Activated CD4-positive, alpha-beta T cell treated with anti-CD3 and anti-CD28 coated beads, Interleukin-10, Interleukin-2, amounts not matched to agents 100 ng/mL and 50 ng/mL, durations not matched to agents 16 hours and 8 hours (primary cell): ENCODE measurements at places on chromosomes 16 and 17.

DNA sequence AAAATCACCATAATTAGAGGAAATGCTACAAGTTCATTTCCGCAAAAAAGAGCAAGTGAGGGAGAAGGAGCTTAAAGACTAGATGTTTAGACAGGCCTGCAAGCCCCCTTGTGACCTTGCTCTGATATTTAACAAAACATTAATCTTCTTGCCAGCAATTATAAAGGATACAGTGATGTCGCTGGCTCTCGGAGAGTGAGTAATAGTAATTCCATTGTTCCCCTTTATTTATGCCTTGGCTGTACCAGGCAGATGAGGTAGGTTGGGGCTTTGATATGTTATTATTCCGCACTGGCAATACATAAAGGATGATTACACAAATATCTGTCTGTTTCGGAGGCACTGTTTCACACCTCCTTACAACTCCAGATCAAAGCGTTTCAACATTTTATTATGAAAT, 204.8 kb upstream of the SALL1 start:
- DNase-seq = no peak

DNA sequence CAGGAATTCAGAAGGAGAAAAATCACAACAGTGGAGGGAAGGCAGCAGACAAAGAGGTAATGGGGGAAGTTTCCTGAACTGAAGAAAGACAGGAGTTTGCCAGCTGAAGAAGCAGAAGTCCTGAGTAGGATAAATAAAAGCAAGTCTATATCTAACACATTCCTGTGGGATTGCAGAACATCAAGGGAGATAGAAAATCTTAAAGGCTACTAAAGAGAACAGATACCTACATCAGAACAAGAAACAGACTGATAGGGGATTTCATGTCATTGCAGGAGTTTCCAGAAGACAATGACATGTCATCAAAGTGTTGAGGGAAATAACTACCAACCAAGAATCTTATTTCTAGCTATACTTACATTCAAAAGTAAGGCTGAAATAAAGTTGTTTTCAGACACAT, 21.3 kb upstream of the CRYBA1 start:
- no peak for DNase-seq

DNA sequence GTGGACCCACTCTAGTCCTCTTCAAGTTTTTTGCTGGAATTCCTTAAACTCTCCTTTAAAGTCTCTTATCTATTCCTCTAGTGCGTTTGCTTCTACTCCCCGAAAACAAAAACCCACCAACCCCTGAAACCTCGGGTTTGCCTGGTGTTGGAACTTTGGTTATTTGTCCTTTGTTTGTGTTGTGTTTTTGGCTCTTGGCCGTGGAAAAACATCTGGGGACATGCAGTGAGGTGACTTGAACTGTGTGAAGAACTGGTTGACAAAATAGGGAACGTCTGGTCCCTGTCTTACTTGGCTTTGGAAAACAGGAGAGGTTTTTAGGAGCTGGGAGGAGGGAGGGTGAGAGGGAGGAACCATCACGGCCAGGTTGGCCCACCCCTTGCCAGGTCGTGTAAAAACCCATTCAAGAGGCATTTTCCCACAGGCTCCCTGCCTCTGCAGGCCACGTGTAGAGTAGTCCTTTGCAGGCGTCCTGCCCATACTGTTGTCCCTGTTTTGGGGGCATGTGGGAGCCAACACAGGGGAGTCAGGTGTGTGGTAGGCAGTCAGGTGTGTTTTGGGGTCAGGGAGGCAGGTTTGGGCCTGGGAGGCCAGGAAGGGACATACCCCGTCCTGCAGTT, 169.3 kb downstream of the RAB11FIP4 start:
- no peak for DNase-seq

DNA sequence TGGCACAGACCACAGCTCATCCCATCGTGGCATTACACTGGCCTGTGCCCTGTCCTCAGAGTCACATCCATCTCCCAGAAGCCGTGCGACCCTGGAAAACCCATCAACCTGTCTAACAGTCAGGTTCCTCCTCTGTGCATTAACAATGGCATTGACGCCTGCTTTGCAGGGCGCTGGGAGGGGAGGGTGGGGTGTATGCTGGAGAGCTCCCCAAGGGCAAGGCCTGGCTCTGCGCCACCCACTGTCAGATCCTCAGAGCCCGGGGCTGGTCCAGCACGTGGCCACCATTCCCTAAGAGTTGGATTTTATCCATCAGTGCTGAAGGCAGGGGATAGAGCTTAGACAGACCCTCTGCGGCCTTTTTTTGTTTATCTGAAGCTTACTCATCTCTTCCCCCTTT, 28.7 kb downstream of the NOS2 start:
- no peak for DNase-seq

- DNase-seq = no peak
Measured at GRCh38 chr17:43125967-43126910, 1.1 kb upstream of the BRCA1 start.

- DNase-seq = no peak
Measured at GRCh38 chr16:77897129-77897437, 108.7 kb downstream of the VAT1L start.

DNA sequence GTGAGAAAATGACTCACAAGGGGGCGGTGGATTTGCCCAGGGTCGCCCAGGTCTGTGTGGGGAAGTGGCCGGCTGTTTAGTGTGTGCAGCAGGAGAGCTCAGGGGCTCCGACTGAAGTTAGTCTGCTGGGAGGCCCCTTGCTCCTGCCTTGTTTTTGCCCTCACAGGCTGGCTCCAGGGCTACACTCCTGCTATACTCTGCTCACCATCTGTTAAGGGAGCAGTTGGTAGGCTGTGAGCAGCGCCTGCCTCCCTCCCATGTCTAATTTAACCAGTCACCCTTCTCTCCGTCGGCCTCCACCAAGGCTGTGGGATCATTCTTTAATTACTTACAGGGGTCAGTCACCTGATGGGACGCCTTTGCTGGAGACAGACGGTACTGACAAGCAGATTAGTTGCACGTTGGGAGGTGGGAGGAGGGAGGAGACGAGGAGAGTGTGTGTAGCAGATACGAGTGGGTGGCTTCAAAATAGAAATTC, 35.5 kb downstream of the KSR1 start:
- no peak for DNase-seq

DNA sequence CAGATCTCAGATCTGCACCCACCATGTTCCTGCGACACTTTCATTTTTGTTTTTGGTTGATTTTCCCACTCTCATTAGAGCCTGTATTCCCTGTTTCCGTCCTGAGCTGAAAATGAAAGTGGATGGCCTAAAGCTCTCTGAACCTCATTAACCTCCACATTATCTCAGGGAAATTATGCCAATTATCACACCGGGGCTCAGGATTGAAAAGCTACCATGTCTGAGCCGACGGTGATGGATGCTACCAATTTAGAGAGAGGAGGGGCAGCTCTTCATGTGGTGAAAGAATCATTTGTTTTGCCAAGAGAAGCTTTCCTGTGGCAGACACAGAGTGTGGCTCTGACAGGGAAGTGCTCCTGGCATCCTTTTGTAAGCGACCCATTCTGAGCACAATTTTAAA, 410.4 kb upstream of the CDH11 start:
- DNase-seq = no peak

- DNase-seq = no peak
Measured at GRCh38 chr17:62996221-62996620, 30.2 kb downstream of the TANC2 start.

DNA sequence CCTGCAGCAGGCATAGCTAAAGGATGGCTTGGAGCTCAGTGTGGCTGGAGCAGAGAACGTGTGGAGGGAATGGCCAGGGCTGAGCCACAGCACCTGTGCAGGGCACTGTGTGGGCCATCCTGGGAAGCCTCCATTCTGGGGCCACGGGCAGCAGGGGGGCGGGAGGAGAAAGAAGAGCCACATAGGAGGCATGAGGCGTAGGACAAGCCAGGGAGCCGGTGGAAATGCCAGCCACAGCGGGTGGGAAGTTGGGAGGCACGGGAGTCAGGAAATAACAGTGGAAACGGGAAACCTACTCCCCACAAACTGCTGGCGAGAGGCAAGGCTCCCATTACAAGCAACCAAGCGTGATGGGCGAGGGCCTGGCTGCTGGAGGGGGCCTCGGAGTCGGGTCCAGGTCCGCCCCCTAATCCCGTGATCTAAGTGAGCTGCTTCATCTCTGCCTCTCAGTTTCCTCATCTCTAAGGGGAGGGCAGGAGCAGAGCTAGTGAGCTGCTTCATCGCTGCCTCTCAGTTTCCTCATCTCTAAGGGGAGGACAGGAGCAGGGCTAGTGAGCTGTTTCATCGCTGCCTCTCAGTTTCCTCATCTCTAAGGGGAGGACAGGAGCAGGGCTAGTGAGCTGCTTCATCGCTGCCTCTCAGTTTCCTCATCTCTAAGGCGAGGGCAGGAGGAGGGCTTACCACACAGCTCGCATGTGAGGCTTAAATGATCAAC, 104.9 kb downstream of the ADCY9 start:
- no peak for DNase-seq

DNA sequence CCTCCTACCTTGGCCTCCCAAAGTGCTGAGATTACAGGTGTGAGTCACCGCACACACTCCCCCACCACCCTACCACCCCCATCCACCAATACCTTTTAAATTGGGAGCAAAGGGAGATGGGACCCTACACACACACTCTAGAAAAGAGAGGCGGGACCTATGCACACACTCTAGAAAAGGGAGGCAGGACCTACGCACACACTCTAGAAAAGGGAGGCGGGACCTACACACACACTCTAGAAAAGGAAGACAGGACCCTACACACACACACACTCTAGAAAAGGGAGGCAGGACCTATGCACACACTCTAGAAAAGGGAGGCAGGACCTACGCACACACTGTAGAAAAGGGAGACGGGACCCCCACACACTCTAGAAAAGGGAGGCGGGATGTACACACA, 18.9 kb downstream of the TPSD1 start:
- DNase-seq = no peak

- DNase-seq = peak; percentile 62
Measured at GRCh38 chr16:29811896-29812665, at the start of gene PRRT2. PRRT2 (plus strand) TSS chr16:29812193; CDS start chr16:29813055, 862 bp downstream.

DNA sequence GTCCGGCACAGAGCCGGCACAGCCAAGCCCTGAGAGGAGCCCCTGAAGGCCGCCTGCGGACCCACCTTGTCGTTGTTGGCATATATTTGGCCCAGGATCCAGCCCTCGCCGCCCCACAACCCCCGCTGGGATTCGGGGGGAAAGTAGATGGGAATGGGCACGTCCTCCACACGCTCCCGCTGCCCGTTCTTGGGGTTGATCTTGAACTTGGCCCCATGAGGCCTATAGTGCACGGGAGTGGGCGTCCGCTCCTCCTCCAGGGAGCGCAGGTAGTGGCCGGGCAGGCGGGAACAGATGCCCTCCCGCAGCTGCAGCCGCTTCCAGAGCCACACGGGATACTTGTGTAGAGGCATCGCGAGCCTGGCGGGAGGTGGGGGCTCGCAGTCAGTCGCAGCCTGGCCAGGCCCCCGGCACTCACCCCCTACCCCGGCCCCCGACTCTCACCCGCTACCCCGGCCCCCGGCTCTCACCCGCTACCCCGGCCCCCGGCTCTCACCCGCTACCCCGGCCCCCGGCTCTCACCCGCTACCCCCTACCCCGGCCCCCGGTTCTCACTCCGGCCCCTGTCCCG, 387 bp downstream of the MRPL28 start:
- DNase-seq = no peak

DNA sequence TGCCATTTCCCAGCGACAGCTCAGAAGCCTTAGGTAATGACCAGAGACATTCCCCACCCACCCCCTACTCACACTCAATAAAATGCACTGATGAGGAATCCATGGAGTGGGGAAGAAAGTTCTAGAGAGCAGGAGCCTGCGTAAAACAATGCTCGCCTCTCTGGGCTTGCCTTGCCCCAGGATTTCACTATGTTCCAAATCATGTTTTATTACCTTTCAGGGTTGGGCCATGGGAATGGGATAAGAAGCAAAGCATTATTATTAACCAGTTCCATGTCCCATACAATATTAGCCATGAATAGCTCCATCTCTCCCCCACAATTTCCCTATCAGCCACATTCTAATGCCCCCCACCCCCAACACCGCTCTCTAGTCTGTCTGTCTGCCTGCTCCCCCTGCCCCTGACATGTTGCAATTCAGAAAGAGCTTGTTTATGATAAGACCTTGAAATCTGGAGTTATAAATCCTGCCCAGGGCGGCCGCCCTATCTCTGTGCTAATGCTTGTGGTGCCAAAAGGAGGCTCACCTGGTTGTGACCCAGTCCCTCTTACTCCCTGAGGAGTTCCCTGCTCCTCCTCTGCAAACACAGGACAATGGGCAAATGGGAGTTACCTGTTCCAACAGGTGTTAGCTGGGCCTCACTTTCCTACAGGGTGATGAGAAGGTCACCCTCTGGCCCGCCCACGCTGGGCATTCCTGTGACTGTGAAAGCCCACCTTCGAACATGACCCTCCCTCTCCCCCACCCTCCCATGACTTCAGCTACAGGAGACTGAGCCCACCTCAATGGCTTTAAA, 28.0 kb upstream of the DDX52 start:
- no peak for DNase-seq

DNA sequence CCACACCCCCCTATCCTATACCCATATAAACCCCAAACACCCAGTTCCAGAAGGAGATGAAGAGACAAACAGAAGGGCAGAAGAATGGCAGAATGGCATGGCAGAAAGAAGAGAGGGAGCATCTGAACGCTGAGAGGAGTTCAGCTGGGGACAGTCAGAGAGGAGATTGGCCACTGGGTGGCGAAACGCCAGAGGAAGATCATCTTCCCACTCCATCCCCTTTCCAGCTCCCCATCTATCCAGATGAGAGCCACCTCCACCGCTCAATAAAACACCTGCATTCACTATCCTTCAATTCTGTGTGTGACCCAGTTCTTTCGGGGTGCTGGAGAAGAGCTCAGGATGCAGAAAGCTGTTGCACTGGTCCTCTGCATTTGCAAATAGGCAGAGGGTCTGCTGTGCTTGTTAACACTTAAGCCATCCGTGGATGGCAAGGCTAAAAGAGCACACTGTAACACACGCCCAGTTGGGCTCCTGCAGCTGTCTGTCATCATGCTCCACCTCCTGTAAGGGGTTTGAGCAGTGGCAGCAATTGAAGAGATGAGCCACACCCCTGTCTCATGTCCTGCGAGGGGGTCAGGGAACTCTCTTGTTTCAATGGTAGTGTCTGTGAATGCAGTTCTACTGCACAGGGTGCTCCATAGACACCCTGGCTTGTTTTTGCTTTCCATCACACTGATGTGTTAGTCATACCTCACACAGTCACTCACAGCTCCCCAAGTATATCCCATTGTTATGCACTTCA, 1034.8 kb upstream of the RBFOX1 start:
- no peak for DNase-seq

DNA sequence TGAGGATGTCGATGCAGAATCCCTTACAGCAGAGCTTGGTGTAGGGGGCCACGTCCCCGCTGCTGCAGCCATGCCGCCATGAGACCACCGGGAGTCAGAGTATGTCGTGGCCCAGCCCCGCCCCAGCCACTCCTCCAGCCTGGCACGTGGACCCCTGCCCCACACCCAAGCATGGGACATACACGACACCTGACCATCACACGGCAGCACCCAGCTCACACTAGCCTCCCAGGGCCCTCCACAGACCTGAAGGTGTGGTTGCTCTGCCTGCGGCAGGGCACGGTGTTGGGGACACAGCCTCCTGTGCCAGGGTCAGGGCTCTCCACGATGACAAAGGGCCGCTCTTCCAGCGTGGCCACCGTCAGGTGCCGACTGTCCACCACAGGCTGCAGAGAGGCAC, 9.4 kb downstream of the GRIN2C start:
- no peak for DNase-seq
